Mesendoderm (in vitro differentiated cells): ENCODE measurements at places on chromosomes 12 and 14.
A peak's percentile ranks its signal among the peaks of the same experiment; 100 is the strongest.

DNA sequence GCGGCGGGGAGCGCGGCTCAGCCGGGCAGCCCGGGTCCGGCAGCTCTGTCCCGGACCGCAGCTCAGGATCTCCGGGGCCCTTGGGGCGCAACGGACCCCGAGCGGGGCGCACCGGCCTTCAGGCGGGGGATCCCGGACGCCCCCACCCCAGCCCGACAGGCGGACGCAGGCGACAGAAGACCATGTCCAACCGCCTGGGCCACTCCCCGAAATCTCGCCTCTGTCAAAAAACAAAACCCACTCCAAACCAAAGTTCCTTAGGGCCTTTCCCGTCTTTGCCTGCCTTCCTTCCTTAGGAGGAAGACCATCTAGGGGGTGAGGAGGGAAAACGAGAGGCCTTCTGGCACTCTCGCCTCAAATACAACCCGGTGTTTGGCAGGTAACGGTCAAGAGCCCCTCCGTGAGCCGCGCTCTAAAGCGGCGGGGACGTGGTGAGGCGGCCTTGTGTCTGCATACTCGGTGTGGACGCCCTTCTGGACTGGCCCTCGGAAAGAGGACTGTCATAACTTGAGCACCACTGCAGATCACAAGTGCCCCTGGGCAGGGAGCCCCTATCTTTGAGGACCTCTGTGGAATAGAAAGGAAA, 604 bp downstream of the HCFC2 start:
- peak; percentile 8 for DNase-seq

- no peak for DNase-seq
These were observed 293.6 kb downstream of the CACNA1C start for GRCh38 chr12:2346416-2346815.

- DNase-seq = peak; percentile 62
These were observed at the start of gene PAH for GRCh38 chr12:102917026-102917787. TSS of gene PAH (minus strand) at chr12:102917244. CDS start at chr12:102917130, 114 bp downstream.

- DNase-seq = peak; percentile 86
These were observed 49.0 kb downstream of the KCTD10 start for GRCh38 chr12:109428037-109428629.

DNA sequence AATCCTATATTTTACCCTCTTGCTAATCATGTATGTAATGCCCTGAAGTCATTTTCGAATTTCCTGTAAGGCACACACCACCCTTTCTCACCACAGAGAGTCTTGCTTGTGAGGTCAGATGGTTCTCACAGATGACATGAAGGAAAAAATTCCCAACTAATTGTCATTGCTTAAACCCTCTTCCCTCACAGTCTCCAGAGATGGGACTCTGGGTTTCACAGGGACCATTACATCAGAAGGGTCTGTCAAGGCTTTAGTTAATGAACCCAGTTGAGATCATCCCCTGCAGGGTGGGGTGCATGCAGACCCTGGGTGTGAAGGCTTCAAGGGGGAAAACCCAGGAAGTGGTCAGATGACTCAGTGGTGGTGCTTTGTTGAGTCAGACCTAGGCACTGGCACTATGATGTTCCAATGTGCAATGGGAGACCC, 229.6 kb downstream of the BCAT1 start:
- DNase-seq = no peak

- no peak for DNase-seq
These were observed 46.8 kb upstream of the MAX start for GRCh38 chr14:65149116-65149515.

DNA sequence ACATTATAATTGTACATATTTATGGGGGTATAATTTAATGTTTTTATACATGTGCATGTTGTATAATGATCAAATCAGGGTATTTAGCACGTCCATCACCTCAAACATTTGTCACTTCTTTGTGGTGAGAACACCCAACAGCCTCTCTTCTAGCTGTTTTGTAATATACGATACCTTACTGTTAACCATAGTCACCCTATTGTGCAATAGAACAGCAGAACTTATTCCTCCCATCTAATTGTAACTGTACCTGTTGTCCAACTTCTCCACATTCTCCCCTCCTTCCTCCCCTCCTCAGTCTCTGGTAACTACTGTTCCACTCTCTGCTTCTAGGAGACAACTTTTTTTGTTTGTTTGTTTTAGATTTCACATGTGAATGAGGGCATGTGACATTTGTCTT, 197.0 kb upstream of the PKP2 start:
- DNase-seq = no peak

DNA sequence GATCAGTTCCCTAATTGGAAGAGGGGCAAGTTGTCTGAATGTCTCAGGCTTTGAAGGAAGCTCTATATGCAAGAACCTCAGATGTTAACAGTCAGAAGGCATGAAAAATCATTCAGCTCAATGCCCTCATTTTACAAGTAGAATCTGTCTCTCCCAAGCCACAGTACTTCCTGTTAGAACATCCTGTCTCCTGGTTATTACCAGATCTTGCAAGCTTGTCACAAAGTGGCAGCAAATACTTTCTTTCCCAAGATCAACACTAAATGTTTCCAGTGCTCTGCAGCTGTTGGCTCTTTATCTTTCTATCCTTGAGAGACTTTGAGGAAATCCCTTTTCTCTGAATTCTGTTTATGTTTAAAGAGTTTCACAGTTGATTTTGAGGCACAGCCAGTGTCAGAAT, 235.5 kb downstream of the AKAP6 start:
- DNase-seq = no peak

DNA sequence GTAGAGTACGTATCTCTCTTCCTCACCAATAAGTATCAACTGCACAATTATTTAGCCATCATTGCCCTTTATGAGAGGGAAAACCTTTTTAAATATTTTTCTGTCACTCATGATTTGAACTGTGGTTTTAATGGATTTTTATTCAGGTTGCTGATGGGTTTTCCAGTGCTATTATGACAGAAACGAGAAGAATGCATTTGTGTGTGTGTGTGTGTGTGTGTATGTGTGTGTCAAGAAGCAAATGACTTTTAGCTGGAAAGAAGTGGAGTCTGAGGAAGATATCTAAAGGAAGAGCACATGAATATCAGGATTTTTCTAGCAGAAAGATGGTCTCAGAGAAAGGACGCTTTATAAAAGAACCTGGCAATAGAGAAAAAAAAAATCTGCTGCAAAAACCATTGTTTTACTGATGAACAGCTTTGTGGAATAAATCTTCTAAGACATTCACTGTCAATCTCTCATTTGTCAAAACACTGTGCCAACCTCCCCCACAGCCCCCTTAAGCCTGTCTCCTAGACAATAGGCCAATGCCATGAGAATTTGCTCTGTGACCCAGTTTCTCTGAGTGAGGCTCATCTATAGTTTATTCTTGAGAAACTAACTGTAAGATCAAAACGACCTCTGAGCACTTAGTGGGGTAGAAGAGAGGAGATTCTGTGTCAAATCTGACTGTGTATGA, 417.7 kb downstream of the FLRT2 start:
- no peak for DNase-seq

GRCh38 chr14:74140374-74140850, 55.7 kb downstream of the LIN52 start:
- peak; percentile 10 for DNase-seq

GRCh38 chr14:104003616-104004015, 61.3 kb upstream of the RD3L start:
- DNase-seq = no peak

DNA sequence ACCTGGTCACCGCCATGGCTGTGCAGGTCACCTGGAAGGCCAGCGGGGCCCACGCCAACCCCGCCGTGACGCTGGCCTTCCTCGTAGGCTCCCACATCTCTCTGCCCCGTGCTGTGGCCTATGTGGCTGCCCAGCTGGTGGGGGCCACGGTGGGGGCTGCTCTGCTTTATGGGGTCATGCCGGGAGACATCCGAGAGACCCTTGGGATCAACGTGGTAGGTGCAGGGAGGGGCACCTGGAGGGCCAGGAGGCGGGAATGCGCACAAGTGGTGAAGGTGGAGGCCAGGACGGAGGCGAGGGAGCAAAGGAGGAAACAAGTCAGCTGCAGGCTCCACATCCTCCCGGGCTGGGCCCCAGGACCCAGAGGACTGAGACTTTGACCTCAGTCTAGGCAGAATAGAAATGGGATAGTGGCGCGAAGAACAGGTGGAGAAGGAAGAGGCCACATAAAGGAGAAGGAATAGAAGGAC, 649 bp downstream of the AQP6 start:
- no peak for DNase-seq

- peak; percentile 84 for DNase-seq
These were observed 53.4 kb downstream of the PLBD1 start for GRCh38 chr12:14514154-14514842.

- DNase-seq = peak; percentile 16
These were observed 158.2 kb upstream of the NTF3 start for GRCh38 chr12:5273709-5274108.

- no peak for DNase-seq
These were observed 11.9 kb upstream of the KLRB1 start for GRCh38 chr12:9619411-9620179.

DNA sequence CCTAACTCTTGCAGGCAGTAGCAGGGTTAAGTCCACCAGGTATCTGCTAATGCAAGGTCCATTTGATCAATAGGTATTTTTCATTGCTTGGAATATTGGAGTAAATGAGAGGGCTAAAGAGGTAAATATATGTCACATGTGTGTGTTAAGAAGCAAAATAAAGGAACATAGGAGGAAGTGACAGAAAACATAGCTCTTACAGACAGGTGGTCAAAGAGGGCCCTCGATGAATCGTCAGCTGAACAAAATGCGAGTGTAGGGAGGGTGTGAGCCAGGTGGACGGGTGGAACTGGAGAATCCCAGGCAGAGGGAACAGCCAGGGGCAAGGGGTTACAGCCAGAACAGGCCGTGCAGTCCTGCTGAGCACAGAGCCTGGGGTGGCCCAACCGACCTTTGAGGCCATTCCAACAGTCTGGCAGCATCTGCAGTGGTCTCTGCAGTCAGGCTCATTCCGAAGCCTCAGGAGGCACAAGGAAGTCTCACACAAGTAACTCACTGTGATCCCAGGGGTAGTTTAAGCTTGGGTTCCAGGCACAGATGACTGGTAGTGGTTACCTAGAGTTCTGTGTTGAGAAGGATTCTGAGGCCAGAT, 43.2 kb downstream of the CCDC88C start:
- no peak for DNase-seq

GRCh38 chr12:62471734-62472133, 5.1 kb downstream of the MON2 start:
- DNase-seq = peak; percentile 51

DNA sequence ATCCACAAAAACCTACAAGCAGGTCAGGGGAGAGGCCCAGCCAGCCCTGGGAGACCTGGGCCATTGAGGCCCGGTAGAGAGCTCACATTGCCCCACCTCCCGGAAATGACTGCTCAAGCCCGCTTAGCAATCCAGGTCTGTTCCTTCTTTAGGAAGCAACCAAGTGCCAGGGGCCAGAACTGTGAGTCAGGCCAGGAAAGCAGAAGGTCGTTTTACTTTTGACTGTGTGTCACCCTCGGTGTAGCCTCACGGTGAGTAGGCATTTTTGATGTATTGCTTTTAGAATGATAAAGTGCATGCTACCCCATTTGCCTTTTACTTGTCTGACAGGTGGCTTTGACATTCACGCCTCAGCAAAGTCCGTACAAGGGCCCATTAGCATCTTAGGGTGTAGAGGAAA, 25.4 kb upstream of the PWP1 start:
- peak; percentile 10 for DNase-seq

DNA sequence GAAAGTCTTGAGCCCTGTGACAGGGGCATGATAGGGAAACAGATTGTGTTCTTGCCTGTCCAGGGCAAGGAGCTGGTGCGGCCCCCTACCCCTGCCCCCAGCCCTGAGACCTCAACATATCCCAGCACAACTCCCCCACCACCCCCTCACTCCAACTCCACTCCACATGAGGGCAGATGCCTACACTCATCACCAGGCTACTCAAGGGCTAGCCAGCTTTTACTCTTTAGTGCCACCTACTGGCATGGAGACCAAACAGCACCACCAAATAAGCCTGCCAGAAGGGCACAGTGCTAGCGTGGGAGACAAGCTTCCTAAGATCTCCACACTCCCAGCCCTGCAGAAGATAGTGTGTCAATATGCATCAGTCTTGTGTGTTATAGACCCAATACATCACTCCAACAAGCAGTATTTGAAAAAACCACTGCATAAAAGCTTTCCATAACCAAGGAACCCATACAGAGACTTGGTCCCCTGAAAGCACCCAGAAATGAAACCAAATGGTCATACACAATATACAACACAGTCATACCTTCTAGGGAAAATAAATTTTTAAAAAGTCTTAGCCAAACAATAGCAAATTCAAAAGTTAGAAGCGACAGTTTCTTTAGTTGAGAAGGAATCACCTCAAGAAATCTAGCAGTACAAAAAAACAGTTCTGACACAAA, 154.4 kb downstream of the KCNK10 start:
- peak; percentile 78 for DNase-seq

DNA sequence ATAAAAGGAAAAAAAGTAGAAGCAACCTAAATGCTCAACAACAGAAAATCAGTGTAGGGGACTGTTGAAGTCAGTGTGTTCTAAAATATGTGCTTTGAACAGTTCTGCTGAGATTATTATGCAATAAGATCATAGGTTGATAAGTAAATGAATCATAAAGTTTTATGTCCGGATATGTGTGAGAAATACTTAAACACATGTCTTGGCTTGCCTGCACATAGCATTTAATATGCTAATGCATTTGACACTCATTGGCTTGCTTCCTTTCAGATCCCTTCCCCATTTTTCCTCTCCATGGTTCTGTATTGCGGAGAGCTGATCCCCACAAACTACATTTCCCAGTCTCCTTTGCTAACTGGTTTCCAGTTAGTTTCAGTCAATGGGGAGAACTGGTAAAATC, 573.8 kb upstream of the TBX3 start:
- no peak for DNase-seq

- DNase-seq = no peak
These were observed 8.5 kb downstream of the RAB15 start for GRCh38 chr14:64963611-64964010.

DNA sequence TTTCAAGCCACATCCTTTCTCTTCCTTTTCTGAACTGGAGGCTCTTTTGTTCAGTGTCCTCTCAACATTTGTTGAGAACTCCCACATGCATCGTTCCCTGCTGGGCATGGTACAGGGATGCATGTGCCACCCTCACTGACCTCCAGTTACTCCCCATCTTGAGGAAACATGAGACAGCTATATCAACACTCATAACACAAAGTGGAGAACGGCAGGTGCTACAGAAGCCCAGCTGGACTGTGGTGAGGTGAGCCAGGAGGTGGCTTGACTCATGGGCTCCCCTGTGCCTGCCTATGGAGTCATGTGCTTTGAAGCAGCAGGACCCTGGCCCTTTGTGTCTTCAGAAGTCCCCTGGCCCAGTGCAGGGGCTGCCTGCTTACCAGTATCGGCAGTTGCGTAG, 9.7 kb downstream of the MYH6 start:
- DNase-seq = no peak

DNA sequence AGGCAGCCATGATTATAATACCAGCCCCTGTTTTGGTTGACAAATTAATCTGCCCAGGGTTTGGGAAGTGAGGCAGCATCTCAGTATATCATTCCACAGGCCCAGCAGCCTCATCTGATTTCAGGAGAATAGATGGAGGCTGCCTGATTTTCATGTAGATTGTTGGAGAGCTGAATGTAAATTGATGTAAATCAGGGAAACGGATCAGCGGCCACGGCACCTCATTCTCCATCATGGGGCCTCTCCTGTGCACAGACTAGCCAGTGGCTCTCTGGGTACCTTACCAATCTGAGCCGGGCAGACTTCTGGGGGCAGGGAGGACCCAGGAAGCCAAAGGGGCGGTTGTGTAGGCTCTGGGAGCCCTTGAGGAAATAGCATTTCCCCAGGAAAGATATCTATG, 63.7 kb upstream of the GSC start:
- DNase-seq = no peak
